Thyroid gland (tissue), 4 donors: ENCODE measurements at places on chromosomes 1 and 21. TPM values are rescaled to one million over a fixed set of nuclear protein-coding genes. Genes with fewer than 3 reads are reported as not detected.

The SPATA45 gene
- total RNA-seq = not detected

DNA sequence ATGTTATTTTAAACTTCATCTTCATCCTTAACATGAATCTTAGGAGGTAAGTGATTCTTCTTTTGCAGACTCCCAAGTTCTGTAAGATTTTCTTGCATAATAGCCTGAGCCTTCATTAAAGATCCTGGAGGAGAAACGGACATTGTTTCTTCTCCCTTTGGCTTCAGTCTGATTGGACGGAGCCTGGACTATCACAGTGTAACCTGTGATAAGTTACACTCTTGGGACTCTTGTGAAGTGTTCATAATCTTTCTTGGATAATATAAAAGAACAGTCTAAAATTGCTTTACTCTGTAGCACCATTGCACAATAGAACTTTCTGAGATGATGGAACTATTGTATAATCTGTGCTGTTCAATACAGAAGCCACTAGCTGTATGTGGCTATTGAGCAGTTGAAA lies 244.8 kb downstream of the DNM3 start:
- no peaks in the 10 kb centered on the region for H3K36me3 ChIP-seq
- H3K4me3 ChIP-seq = no peak overlapping the region
- no peak for DNase-seq
- no peak overlapping the region for H3K27ac ChIP-seq

- no peak overlapping the region for H3K27ac ChIP-seq
- H3K36me3 ChIP-seq = no peaks in the 10 kb centered on the region
- no peaks in the 10 kb centered on the region for H3K4me1 ChIP-seq
- H3K27me3 ChIP-seq = no peaks in the 10 kb centered on the region
- H3K4me3 ChIP-seq = no peak overlapping the region
These were observed 33.0 kb upstream of the TP53BP2 start for GRCh38 chr1:223878598-223879325.

GRCh38 chr1:11746795-11747487 lies 11.0 kb downstream of the AGTRAP start:
- H3K36me3 ChIP-seq = peaks cover 45% of the 10 kb centered on the region
- no peak for DNase-seq
- H3K27ac ChIP-seq = no peak overlapping the region

- H3K27ac ChIP-seq = no peak overlapping the region
- H3K36me3 ChIP-seq = no peaks in the 10 kb centered on the region
- no peak overlapping the region for H3K4me3 ChIP-seq
- no peaks in the 10 kb centered on the region for H3K27me3 ChIP-seq
- peaks cover 3% of the 10 kb centered on the region for H3K4me1 ChIP-seq
These were observed 11.7 kb downstream of the CAPN9 start for GRCh38 chr1:230758709-230759368.

DNA sequence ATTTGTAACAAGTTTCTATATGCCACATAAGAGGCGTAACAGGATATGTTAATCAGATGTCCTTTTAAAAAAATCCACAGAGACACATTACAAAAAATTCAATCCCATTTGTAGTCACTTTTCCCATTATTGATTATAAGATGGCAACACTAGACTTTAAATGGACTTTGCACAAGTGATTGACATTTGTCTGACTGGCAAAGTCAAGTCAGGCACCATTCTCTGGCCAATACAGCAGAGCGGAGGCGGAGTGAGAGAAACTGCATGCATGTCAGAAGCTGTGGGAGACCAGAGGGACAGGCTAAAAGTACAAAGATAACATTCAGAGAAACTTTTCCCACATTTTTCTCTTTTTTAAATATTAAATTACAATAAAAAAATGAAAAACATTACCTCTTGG lies 28.1 kb upstream of the RGS5 start:
- H3K4me1 ChIP-seq = no peaks in the 10 kb centered on the region
- no peaks in the 10 kb centered on the region for H3K36me3 ChIP-seq
- H3K27me3 ChIP-seq = no peaks in the 10 kb centered on the region

- DNase-seq = no peak
- H3K4me3 ChIP-seq = no peak overlapping the region
- H3K27ac ChIP-seq = no peak overlapping the region
- no peaks in the 10 kb centered on the region for H3K36me3 ChIP-seq
- H3K27me3 ChIP-seq = no peaks in the 10 kb centered on the region
These were observed 28.7 kb downstream of the RCSD1 start for GRCh38 chr1:167658574-167659328.
